Stimulated activated CD8-positive, alpha-beta memory T cell treated with anti-CD3 and anti-CD28 coated beads, Interleukin-7, amount 100 ng/mL, for 24 hours (primary cell): ENCODE measurements at places on chromosomes 2 and 18.

GRCh38 chr2:128269990-128270671 lies 48.5 kb downstream of the HS6ST1 start:
- DNase-seq, result no peak

- DNase-seq, result no peak
Measured at GRCh38 chr2:205188239-205189138, 493.8 kb upstream of the NRP2 start.

GRCh38 chr2:221465776-221466175 lies 106.3 kb downstream of the EPHA4 start:
- DNase-seq, result no peak

GRCh38 chr2:80365762-80366161 lies 61.2 kb upstream of the LRRTM1 start:
- no peak for DNase-seq

- DNase-seq, result no peak
Measured at GRCh38 chr2:217798743-217799562, 203.8 kb downstream of the TNS1 start.

GRCh38 chr18:23545247-23545789 lies 41.0 kb downstream of the NPC1 start:
- no peak for DNase-seq

DNA sequence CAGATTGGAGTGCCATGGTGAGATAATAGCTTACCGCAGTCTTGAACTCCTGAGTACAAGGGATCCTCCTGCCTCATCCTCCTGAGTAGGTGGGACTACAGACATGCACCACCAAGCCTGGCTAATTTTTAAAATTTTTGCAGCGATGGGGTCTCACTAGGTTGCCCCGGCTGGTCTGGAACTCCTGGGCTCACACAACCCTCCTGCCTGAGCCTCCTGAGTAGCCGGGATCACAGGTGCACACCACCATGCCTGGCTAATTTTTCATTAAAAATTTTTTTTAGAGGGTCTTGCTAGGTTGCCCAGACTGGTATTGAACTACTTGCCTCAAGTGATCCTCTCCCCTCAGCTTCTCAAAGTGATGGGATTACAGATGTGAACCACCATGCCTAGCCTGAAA lies 27.8 kb downstream of the RAB31 start:
- DNase-seq, result no peak

GRCh38 chr2:2703172-2703571 lies 372.1 kb upstream of the MYT1L start:
- DNase-seq, result no peak

GRCh38 chr18:41077076-41077475 lies 878.0 kb upstream of the PIK3C3 start:
- no peak for DNase-seq

GRCh38 chr2:45315861-45316260 lies 295.2 kb downstream of the SRBD1 start:
- DNase-seq, result no peak

DNA sequence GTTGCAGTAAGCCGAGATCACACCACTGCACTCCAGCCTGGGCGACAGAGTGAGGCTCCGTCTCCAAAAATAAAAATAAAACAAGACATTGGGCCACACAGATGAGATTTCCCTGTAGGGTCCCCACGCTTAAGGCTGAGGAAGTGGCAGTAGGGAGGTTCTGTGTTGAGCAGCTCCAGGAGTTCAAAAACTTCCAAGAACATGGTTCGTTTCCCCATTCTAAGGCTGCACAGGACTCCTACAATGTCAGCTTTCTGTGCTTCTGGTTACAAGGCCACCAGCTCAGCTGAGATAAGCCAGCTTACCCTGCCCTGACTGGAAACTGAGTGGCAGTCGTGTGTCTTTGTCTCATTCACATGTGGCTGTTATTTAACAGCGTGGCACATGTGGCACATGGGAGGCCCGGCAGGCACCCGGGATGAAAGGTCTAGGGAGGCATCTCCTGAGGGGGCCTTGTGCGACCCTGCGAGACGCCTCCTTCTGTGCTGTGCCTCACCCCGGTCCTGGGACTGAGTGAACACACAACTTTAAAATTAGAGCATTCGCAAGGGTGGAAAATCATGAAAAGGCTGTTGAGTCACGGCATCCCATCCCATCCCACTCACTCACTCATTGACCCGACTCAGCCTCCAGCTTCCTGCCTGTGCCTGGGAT lies 7.7 kb downstream of the ITGB1BP1 start:
- DNase-seq, result no peak

- DNase-seq, result no peak
Measured at GRCh38 chr2:216426938-216427337, 14.7 kb downstream of the SMARCAL1 start.

GRCh38 chr2:222671259-222672067 lies at the start of gene MOGAT1:
MOGAT1 (plus strand) TSS chr2:222671658; CDS start chr2:222671786, 128 bp downstream.
- DNase-seq, result no peak

DNA sequence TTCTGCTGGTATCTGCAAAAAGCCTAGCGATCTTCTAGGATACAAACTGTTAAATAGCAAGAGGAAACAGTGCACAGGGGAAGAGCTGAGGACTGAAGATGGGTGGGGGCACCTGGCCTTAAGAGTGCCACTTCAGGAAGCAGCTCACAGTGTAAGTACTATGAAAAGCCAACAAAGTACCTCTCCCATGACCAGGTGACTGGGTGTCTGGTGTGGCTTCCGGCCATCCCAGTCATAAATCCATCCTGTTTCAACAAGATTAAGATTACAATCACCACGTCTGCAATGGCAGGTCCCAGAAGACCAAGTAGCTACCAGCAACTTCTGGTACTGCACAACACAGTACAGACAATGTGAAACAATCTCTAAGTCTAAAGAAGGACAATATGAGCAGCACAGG lies 15.9 kb downstream of the ERFE start:
- no peak for DNase-seq

GRCh38 chr2:239509373-239510143 lies 108.7 kb upstream of the HDAC4 start:
- no peak for DNase-seq

DNA sequence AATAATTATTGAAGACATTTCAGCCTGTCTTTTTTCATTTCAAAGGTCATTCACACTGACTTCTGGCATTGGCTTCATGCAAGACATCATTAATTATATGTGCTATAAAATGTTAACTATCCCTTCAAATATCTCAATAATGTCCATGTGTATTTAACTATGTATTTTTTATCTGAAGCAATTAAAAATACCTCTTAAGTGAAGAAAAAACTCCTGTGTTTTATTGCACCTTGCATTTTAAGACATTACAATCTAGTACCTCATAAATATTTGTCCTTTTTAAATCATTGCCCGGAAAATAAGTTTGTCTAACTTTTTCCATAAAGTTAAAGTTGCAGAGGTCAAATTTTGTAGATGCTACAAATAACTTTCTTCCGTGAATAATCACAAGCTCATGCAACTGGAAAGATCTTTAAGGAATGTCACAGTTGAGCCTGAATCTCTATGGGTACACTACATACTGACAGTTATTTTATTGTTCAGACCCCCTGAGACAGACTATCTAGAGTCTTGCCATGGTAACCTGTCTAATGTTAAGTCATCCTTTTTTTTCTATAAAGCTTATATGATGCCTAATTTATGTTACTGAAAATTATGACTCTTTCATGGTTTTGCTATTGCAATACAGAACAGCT lies 38.4 kb upstream of the COBLL1 start:
- no peak for DNase-seq

DNA sequence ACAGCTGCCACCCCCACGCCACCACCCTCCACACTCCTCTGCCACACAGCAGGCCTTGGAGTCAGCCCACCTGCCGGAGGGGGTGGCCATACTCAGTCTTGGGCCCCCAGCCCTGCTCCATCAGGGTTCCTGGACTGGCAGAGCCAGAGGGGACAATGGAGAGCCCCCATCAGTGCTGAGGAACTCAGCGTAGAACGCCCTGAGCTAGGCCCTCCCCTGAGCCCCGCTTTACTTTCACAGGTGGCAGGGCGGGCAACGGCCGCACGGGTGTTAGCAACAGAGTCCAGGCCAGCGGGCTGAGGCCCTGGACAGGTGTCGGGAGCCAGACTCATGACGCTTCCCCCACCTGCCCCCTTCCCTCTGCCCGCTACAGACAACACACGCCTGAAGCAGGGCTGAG lies 47.1 kb downstream of the FOSL2 start:
- no peak for DNase-seq

DNA sequence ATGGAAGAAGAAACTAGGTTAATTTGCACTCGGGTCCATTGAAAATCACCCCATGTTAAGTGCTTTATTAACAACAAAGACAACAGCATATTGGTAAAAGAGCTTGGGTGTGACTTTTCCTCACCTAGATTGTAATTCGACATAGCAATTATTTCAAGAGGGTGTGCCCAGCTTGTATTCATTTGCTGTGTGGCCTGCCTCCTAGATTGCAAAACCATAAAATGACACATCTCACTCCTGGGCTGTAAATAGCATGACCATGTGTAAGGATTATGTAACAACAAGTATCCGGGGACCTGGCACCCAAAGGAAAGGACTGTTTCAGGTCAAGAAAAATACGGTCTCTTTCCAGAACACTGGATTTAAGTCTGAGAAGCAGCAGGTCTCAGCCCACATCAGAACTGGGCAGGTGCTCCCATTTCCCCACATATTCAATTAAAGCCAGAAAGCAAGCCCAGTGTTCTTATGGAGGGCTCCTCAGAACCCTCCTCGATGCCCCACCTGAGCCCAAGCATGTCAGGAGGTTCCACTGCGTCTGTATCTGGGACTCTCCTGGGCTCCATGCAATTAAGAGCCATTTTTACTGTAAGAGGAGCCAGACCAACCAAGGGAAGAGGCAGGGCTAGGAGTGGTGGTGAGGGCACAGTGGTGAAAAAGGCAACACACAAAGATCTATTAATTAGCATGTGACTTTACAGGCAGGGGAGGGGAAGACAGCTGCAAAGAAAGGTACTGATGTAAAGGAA lies 39.2 kb downstream of the MREG start:
- DNase-seq, result no peak

GRCh38 chr2:3913166-3913565 lies 209.8 kb downstream of the DCDC2C start:
- DNase-seq, result no peak

- DNase-seq, result no peak
Measured at GRCh38 chr18:49019446-49020045, 68.8 kb upstream of the SMAD7 start.

- DNase-seq, result no peak
Measured at GRCh38 chr2:100509066-100509465, 38.8 kb downstream of the NMS start.

DNA sequence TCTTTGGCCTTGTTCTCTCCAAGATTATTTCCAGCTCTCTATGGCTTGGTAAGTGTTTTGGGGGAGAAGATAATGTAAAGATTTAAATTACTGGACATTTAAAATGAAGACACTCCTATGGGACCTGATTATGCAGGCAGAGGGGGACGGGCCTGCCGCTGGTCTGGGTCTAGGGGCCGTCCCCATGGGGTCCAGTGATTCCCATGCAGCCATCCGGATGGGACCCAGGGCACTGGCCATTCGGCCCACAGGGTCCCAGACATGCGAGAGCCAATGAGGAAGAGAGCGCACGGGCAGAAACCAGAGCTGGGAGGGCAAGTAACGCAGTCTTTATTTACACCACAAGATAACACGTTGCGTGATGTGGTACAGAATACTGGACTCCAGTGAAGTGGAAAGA lies 200.0 kb downstream of the TWIST2 start:
- DNase-seq, result no peak

GRCh38 chr2:209208211-209208610 lies 215.6 kb upstream of the MAP2 start:
- no peak for DNase-seq

DNA sequence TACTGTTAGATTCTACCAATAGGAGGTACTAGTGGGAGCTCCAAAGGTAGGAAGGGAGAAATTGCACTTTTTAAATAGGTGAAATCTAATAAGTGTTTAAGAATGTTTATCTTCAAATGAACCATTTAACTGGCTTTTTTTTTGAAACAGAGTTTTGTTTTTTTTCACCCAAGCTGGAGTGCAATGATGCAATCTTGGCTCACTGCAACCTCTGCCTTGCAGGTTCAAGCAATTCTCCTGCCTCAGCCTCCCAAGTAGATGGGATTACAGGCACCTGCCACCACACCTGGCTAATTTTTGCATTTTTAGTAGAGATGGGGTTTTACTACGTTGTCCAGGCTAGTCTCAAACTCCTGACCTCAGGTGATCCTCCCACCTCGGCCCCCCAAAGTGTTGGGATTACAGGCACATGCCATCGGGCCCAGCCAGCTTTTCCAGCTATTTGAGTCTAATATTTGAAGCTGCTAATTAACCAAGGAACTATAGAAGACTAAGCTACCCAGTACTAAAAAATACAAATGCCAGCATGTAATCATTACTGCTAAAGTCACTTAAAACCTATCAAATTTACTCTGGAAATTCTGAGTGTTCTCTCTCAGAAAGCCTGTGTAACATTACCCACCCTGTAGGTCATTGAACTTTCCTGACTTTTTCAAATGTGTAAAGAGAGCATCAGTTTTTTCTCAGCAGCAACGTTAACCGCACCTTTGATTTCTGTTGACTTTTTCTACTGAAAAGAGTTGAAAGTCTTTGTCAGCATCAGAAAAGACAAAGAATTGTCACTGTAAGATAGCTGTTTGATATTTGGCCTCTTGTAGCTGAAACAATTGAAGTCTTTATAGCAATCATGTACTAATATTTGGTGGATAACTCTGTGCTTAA lies 24.6 kb upstream of the RNF149 start:
- no peak for DNase-seq
